ENCODE measurements at places on chromosomes 4 and X. TPM values are rescaled to one million over a fixed set of nuclear protein-coding genes. Genes with fewer than 3 reads are reported as not detected.

DNA sequence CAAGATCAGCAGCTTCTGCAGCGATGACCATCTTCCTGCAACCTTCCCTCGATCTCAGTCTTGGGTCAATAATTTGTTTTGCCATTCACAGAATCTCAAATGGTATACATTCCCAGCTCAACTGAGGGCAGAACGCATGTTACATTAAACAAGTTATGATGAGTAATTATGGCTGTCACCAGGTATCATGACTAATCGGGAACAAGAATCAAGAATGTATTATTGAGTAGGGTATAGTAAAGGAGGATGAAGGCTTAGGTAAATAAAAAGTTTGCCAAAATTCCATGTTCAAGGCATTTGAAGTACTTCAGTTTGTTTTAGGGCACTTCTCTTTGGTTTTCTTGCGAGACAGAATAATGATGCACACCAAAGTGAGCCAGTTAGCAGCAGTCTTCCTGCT is 194.1 kb downstream of the SH2D1A start:
- DNase-seq = no peak

GRCh38 chr4:3481113-3481531 is 18.0 kb downstream of the DOK7 start:
- no peak for DNase-seq

Gene SRPX2
- 9.3 TPM for total RNA-seq

- no peak for DNase-seq
Observed at GRCh38 chrX:40473460-40474204, 107.1 kb upstream of the ATP6AP2 start.

DNA sequence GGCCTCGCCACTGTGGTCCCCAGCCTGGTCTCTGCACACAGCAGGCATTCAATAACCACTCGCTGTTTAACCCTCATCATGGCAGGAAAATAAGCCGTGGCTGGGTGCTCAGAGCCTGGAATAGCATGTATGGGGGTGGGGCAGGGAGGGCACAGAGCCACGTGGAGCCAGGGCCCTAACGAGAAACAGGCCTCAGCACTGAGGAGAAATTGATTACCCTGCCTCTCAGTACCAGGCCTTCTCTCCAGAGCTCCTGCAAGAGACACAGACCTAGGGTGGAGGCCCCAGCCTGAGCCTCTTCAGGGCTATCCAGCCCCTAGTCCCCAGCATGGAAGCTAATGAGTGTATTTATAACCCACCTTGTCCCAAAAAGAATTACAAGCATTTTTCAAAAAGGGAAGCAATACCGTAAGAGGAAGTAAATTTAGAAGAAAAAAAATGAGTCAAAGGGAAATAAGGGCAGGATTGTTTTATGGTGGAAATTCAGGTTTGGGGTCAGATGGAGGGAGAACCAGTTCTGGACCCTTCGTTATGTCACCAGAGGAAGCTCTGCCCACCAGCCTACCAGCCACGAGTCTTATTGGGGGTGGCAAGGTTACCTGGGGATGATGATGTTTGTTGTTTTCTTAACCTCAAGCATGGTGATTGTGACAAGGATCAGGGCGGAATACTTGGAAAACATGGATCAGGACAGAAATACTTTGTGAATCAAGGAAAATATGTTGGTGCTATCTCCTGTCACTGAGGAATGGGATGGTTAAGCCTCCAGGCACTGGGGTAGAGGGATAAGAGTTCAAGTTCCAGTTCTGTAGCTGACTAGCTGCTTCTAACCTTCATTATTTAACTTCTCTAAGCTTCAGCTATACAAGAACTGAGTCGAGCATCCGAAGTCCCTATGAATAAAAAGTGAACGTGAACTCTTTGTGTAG is 101.9 kb upstream of the RBPJ start:
- no peak for DNase-seq

Gene KDR
- total RNA-seq = 4.2 TPM

- peak; percentile 30 for DNase-seq
Observed at GRCh38 chr4:186172546-186172945, 18.8 kb upstream of the CYP4V2 start.

DNA sequence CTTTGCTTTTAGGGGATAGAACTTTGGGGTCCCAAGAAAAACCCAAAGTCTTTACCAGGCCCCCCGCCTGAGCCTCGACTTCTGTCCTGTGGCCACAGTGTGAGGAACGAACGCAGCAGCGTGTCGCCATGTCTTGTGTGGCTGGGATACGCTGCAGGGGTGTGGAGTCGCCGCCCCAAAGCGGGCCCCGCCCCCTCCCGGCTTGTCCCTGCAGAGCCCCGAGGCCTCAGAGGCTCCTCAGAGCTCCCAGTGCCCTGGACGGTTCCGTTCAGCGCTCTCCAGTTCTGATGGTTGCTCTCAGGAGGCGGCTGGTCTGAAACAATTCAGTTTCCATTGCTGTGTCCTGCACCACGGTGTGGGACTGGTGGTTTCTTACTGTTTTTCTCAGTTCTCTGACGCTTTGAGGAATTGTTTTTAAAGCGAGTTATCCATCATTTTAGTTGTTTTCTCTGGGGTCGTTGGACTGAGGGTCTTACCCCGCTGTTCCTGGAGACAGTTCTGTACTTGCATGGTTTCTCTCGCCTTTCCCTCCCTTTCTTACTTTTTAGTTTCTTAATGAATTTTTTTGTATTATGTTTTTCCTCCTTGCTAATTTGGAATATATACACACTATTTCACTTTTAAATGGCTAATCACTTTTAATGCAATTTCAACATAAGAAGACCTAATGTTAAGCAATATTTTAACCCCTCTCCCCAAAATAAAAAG is 1.6 kb upstream of the IDUA start:
- peak; percentile 89 for DNase-seq

Gene GALNTL6
- total RNA-seq = not detected

DNA sequence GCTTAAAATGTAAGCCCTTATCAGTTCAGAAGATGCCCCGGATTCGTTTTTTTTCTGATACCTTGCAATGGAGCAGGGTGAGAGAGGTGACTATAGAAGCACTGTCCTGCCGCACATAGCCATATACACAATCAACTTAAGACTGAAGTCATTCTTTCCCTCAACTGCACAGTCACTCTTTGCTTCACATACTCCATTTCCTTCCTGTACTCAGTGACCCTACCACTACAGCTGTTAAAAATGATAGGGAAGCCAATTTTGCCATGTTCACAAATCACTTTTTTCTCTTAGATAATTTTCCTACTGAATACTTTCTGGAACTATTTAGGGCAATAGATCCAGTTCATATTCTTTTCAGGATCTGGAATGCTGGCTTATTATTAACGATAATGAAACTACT is 300.0 kb downstream of the ANK2 start:
- DNase-seq = no peak

DNA sequence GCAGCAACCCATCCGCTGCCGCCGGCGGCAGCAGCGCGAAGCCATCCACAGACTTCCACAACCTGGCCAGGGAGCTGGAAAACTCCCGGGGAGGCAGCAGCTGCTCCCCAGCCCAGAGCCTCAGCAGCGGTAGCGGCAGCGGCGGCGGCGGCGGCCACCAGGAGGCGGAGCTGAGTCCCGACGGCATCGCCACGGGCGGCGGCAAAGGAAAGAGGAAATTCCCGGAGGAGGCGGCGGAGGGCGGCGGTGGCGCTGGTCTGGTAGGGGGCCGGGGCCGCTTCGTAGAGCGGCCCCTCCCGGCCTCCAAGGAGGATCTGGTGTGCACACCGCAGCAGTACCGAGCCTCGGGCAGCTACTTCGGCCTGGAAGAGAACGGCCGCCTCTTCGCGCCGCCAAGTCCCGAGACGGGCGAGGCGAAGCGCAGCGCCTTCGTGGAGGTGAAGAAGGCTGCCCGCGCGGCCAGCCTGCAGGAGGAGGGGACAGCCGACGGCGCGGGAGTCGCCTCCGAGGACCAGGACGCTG is 4.9 kb downstream of the PRDM8 start:
- peak; percentile 89 for DNase-seq

Gene RTL9
- total RNA-seq = not detected

Gene TRAPPC11
- total RNA-seq = 56.1 TPM

- DNase-seq = no peak
Observed at GRCh38 chr4:174218127-174218790, 65.2 kb downstream of the FBXO8 start.

DNA sequence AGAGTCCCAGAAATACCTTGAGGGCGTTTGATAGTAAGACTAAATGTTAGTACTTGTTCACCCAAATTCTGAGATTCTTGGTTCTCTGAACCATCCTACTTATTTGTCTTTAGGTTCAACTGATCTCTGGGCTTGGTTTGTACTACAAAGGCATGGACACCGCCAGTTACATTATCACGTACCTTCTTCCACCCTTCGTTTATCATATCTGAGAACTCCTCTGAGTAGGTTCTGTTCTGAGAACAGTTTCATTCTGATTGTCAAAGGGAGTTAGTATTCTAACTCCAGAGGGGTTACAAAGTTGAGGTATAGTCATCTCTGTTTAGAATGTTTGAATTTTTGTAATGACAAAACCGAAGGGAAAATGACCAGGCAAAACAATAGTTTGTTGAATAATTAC is 19.3 kb downstream of the ZFX start:
- no peak for DNase-seq

- DNase-seq = no peak
Observed at GRCh38 chr4:137203601-137204000, 328.7 kb downstream of the PCDH18 start.

GRCh38 chr4:169506903-169507302 is 105.5 kb downstream of the NEK1 start:
- DNase-seq = no peak

Gene TBC1D14
- 52.8 TPM for total RNA-seq

- no peak for DNase-seq
Observed at GRCh38 chr4:181757910-181758660, 485.1 kb upstream of the TENM3 start.

Gene GABRG1
- not detected for total RNA-seq

GRCh38 chr4:168877511-168878491 is 132.3 kb downstream of the CBR4 start:
- DNase-seq = no peak

- no peak for DNase-seq
Observed at GRCh38 chrX:44947995-44948394, 75.0 kb downstream of the KDM6A start.

- no peak for DNase-seq
Observed at GRCh38 chr4:66820681-66821080, 724.6 kb downstream of the CENPC start.

- DNase-seq = no peak
Observed at GRCh38 chrX:31333165-31333831, 261.5 kb upstream of the FTHL17 start.

Gene P2RY10
- total RNA-seq = 11.3 TPM

Gene FAM184B
- total RNA-seq = 0.14 TPM

DNA sequence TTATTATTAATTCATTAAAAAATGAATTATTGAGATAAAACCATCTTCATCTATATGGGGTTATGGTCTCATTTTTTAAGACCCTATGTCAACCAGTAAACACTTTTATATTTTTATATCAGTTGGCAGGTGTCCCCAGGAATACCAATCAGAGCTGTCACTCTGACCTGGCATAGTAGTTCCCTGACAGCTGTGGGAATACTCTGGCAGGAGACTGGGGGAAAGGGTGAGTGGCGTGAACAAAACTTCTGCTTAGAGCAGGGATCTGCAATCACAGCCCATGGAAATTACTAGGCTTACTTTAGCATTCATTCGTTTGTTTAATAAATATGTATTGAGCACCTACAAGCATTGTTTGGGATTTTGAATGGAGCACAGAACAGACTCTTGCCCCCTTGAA is 254.1 kb upstream of the KLF3 start:
- DNase-seq = no peak

DNA sequence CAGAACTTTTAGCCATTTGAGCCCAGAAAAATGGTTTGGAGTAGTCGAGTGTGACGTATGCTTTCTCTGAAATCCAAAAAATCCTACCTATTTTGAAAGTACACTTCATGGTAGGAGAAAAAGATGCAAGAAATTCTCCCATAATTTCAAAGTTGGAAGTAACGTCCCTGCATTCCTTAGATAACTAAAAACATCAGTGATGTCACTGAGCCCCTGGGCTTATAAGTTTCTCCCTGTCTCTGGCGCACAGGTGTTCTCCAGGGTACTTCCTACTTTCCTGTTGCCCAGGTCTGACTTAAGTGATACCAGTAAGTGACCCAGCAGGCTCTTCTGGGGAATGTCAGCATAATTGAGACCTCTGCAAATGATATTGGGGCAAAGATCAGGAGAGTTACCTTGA is 90.5 kb upstream of the WDR1 start:
- DNase-seq = no peak

DNA sequence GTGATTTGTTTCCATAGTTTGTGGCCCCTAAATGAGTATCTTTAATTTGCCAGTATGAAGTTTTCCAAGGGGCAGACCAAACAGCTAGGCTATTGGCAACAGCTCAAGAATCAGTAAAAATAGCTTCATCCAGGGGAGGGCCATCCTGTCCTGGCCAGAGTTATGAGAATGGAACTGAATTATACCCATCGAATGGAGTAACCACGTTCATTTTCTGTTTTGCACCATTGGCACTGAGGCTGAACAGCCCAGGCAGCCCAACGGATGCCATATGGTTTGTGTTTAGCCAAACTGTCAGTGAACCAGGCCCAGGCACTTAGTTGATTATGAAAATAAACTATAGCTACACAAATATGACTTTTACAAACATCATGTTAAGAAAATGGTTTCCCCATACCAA is 17.7 kb upstream of the ASB5 start:
- DNase-seq = no peak

All from transverse colon (tissue), 4 donors.